ENCODE measurements at places on chromosomes 3 and 15.

DNA sequence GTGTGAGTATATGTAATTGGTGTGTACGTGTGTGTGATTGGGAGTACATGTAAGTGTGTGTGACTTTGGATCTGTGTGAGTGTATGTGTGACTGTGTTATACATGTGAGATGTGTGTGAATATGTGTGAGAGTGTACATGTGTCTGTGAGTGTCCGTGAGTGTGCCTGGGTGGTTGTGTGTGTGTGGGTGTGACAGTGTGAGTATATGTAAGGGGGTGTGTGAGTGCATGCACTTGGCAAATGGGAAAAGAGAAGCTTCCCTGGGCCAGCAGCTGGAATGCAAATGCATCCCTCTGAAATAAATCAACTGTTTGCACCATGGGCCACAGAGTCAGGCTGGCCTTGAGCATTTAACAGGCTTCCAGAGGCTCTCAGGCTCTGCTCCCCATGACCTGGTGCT, 63.6 kb downstream of the MINAR1 start:
- DNase-seq: no peak

DNA sequence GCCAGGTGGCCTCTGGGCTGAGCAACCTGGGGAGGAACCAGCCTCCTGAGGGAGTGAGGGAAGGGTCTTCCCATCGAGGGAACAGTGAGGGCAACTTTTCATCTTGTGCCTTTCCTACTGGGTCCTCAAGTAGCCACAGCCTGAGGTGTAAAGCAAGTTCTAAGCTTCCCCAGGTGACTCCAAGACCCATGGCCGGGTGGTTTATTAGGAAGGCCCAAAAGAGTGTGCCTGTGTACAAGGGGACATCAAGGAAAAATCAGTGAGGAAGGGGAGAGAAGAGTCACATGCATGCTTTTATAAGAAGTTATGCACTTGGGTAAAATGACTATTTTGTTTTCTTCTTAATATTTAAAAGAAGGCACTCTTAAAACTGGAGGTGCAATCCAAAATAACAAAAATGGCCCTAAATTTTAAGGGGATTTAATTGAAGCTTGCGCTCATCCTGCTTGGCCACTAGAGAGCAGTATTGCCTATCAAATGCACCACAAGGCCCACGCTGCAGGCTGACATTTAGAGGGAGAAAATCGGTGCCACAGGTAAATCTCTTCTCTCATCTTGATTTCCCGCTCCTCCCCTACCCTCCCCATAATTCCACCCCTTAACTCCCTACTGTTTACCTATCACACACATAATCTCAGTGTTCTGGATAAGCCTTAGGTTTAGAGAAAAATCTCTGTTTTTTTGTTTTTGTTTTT, 6.7 kb downstream of the NANOGP8 start:
- peak; percentile 11 for DNase-seq

GRCh38 chr15:69536726-69537512, 84.3 kb downstream of the RPLP1 start:
- no peak for DNase-seq

DNA sequence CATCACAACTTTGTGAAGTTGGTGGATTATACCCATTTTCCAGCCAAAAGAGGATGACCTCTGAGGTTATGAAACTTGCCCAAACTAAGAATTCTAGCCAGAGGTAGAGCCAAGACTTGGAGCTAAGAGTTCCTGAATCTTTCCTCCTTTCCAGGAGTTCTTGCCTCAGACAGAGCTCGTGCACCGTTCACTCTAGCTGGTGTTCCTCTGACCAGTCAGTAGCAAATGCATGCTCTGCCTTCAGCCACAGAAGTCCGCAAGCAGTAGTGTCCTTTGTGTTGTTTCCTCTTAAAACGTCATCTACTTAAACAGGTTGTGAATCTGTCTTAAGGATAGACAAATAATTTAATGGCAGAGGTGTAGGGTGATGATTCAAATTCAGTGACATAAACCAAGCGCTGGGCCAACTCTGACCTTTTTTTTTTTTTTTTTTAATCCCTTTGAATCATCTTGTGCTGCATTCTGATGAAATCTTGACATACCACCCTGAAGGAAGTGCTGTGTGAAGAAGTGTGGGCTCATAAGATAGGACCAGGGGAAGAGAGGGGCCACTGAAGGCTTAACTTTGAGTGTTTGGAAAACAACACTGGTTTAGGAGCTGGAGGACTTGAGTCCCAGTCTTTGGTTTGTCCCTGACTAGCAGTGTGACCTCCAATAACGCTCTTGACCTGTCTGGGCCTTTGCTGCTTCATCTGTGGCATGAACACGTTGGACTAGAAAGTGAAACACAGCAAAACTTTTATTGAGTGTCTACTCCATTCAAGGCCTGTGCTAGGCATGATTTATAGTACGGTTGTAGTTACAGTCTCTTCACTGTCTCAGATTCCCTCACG, 53.4 kb downstream of the ITPR1 start:
- DNase-seq: no peak

DNA sequence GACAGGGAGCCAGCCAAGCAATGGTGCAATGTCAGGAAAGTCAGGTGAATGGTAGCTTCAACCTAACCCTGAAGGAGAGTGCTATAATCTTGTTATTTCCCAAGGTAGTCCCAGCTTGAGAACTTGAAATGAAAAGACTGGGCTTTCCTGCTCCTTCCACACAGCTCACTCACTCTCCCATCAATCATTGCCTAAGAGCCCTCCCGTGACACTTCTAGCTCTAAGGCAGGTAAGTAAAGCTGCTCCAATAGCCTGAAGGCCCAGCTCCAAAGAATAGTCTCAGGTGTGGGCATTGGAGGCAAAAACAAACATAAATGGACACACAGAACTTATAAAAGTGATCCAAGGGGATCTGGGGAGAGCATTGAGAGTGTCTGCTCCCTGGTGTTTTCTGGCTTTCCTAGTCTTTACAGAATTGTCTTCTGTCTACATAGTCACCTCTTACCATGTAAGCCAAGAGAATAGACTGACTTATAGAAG, 63.1 kb upstream of the TBC1D5 start:
- no peak for DNase-seq

GRCh38 chr3:124298301-124298700, 306.4 kb upstream of the ROPN1 start:
- DNase-seq: no peak

- no peak for DNase-seq
Measured at GRCh38 chr15:97081666-97082226, 751.2 kb downstream of the NR2F2 start.

GRCh38 chr3:177448987-177449359, 251.7 kb upstream of the TBL1XR1 start:
- DNase-seq: peak; percentile 31

GRCh38 chr3:72739531-72740466, 108.4 kb downstream of the SHQ1 start:
- no peak for DNase-seq

- DNase-seq: no peak
Measured at GRCh38 chr15:67172172-67172571, 82.3 kb downstream of the AAGAB start.

DNA sequence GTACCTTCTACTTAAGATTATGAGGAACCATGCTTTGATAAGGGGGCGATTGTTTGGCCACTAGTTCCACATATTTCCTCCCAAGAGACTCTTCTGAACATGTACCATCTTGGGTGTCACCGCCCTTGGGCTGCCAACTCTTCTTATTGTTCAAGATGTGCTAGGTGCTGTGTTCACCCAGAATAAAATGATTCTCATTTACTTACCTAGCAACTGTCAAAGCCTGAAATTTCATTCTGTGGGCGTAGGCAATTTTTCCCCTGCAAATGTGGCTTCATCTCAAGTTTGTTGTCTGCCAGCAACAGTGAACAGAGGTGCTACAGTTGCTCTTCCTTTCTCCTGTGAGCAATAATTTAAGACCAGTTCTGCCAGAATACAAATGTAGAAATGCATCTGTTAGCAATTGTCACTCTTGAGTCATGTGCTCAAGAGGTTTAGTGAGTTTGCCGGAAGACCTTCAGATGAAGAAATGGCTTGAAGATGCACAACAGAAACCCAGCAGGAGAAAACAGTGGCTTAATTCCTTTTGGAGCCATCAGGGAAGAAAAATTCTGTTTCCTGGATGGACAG, 41.3 kb upstream of the RARB start:
- no peak for DNase-seq

GRCh38 chr15:41286665-41287333, 45.6 kb downstream of the OIP5 start:
- no peak for DNase-seq

DNA sequence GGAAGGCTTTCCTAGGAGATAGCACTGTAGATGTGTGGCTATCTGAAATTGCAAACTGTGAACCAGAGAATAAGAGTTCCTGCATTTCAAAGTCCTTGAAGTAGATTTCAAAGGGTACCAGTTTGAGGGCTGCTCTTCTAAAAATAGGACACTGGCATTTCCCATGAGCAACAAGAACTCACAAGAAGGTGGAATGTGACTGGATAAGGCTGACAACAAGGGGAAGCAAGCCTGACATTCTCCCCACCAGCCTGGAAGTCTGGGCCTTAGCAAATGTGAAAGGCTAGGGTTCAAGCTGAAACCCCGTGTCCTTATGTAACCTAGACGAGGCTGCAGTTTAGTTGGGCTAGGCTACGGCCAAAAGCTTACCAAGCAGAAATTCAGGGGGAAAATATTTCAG, 18.7 kb upstream of the TJP1 start:
- DNase-seq: no peak

GRCh38 chr3:23685541-23686258, 120.1 kb upstream of the UBE2E1 start:
- DNase-seq: no peak

DNA sequence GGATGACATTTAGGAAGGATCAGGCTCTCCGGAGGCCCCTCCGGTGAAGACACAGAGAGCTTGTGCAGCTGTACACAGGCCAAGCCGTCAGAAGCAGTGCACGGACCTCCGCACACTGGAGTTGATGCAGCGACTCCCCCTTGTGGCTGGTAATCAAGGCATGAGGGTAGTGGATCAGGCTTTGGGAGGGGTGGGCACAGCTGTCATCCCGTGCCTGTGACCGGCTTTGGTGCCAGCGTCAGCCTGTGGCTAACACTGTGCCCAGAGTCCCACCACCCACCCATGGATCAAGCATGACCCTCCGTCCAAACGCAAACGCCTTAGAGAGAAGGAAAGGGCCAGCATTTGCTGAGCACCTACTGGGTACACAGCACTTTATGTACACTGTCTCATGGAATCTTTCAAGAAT, 8.2 kb upstream of the GRIP2 start:
- DNase-seq: peak; percentile 18

DNA sequence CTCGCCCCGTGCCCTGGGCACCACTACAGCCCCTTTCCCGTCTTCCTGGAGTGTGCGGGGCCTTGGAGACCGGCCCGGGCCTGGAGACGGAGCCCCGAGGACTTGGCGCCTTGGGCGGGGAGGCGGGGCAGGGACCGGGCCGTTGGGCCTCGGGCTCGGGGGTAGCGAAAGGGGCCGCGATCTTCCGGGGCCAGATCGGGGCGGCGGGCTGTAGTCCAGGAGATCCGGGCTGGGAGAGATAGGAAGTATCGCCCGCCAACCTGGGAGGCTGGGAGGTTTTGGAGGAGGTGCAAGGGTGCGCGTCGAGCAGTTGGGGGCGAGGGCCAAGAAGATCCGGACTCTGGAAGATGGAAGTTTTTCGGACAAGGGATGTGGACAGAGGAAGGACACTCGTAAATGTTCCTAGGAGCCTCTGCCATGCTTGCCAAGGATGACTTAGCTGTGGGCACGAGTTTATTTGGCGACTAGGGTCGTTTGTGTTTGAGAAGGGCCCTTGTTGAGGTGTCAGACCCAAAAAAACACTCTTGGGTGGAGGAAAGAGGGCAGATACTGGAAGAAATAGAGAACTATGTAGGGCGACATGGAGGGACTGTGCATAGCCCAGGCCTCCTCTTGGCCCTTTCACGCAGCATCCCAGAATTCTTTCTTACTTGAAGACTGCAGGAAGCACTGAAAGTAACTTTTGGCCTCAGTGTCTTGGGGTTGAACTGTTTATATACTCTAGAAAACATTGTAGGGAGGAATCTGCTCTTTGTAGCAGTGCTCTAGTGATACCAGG, 712 bp downstream of the RTF1 start:
- DNase-seq: no peak

GRCh38 chr3:13083898-13084297, 10.7 kb upstream of the IQSEC1 start:
- DNase-seq: no peak

DNA sequence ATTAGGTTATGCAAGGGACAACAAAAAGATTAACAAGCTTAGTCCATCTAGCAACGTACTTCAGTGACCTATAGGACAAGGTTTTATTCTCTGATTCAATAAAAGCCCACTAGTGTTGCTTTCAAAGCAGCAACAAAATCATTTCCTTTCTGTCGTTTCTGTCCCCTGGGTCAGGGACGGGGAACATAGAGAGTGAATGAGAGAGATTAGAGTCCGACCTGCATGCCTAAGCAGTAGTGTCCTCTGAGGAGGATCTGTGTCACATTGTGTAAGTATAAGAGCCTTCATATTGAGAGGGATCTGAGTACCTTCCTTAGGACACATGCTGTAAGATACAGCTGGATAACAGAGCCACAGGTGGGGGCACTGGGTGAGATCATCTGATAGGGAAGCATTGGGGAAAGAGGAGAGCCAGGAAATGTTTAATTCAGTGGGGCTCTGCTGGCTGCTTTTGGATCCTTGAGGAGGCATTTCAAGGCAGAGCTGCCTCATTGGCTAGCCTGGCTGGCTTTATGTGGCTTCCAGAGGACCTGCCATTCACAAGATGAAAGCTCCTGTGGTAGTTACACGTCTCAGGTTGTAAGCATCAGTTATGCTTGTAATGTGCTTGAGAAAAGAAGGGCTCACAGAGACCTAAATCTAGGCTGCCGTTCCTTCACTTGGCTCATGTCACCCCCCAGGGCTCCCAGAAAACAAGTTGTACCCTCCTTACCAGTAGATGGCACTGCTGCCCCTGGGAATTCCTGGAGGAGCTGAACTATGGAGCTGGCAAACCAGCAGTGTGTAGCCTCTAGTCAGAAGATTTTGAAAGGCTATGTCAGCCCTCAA, 2.7 kb downstream of the TMEM108 start:
- DNase-seq: no peak

- no peak for DNase-seq
Measured at GRCh38 chr3:146322216-146322817, 71.4 kb upstream of the PLSCR4 start.

DNA sequence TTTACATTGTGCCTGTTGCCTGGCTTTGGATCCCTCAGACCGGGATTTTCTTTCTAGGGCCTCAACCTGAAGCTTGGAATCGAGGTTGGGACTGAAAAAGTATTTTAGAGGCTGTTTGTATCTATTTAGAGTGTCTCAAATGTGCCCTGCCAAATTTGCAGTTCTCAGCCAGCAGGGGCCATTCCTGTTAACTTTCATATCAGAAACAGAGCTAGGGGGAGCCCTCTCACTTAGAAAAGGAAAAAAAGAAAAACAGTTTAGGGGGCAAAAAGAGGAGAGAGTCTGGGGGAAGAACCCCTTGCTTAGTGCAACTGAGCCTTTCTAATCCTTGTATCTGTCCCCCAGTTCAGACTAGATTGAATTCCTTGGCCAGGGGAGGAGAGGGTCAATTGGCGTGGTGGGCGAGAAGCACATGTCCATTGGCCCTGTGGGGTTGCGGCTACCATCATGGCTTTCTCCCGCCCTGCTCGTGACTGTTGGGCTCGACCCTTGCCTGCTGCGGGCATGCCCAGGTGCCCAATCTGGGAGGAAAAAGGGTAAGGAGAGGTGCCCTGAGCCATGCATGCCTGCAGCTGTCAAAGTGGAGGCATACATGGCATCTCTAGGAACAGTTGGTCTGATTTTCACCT, 101.6 kb downstream of the CFAP44 start:
- DNase-seq: no peak

GRCh38 chr3:157238457-157238856, 78.5 kb upstream of the CCNL1 start:
- no peak for DNase-seq

- no peak for DNase-seq
Measured at GRCh38 chr3:52302426-52303145, 13.5 kb upstream of the DNAH1 start.

- DNase-seq: no peak
Measured at GRCh38 chr3:164467007-164467406, 611.3 kb downstream of the SI start.
